ENCODE measurements at places on chromosomes 4 and X. TPM values are rescaled to one million over a fixed set of nuclear protein-coding genes. Genes with fewer than 3 reads are reported as not detected.

- no peak for DNase-seq
These were observed 71.2 kb upstream of the PRSS48 start for GRCh38 chr4:151205722-151206121.

DNA sequence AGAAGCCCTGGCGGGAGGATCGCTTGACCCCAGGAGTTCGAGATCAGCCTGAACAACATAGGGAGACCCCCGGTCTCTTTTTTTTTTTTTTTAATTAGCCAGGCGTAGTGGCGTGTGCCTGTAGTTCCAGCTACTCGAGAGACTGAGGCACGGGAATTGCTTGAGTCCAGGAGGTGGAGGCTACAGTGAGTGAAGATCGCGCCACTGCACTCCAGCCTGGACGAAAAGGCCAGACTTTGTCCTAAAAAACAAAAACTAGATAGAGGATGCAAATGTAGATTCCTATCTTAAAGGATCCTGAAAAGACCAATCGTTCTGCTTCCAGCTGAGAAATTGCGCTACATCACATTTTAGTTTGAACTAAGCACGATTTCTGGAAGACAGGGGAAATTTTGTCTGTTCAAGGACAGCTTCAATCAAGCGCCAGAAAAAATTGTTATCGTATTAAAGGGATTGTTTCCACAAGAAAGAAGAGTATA is 627 bp upstream of the HSD17B11 start:
- DNase-seq, result no peak

DNA sequence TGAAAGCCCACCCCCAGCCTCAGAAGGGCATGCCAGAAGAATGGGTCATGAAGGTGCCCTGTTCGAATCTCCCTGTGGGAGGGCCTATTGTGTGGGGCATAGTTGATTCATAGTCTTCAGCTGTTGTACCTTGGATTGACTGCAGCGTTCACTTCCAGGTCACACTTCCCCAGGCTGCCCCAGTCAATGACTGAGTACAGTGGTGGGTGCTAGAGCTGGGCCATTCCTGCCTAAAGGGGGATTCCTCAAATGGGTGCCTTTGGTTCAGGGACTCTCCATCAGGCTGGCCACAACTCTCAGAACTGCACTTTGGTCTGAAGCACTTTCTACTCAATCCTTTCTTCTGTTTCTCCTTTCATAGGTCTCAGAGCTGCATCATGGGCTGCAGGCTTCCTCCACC is 35.0 kb upstream of the RASGEF1B start:
- no peak for DNase-seq

TXK gene
- 0.72 TPM for total RNA-seq

SPANXB1 gene
- total RNA-seq, result not detected

UGT8 gene
- total RNA-seq, result not detected

DNA sequence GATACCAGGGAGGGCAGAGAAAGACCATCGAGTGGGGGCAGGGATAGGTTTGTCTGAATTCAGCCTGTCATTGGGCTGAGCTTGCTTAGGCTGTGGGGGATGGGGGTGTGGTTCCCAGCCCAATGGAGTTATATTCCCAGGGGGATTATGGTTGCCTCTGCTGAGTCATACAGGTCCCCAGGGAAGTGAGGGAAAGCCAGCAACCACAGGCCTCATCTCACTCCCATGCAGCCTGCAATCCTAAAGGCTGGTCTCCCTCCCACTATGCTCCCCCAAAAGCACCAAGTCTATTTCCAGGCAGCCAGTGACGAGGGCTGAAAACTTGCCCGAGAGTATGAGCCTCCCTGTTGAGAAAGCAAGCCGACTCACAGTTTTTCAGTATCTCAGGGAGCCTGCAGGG is 39.3 kb downstream of the AFM start:
- no peak for DNase-seq

C4orf54 gene
- under 0.01 TPM for total RNA-seq

TMSB4X gene
- total RNA-seq, result 5,120 TPM

DNA sequence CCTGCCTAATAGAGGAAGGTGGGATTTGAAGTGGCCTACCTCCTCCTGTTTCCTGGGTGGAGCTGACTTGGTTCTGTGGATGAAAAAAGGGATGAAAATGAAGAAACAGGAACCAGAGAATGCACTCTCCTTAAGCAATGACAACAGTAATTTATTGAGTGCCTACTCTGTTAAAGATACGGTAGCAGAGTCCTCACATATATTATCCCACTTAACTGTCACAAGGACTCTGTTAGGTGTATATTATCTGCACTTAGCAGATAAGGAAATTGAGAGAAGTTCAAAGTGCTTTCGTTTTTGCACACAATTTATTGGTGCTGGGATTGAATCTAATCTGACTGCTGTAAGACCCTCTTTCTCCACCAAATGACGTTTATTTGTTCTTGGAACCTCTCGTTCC is 301.2 kb downstream of the PACRGL start:
- no peak for DNase-seq

TGIF2LX gene
- not detected for total RNA-seq

- DNase-seq, result no peak
These were observed 23.7 kb downstream of the DCHS2 start for GRCh38 chr4:154467886-154468285.

DNA sequence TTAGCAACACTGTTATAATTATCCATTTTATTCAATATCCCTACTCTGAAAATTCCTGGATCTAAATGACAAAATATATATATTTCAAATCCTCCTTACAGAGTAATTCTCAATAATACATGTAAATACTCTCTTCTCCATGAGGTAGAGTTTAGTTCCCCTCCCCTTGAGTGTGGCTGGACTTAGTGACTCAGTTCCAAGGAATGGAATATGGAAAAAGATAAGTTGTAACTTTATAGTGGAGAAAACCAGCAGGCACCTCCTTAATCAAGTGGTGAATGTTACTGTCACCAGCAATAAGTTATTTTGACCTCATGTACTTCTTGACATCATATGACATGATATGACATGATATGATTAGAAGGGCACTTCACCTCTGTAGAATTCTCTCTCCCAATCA is 302.0 kb downstream of the RAB28 start:
- DNase-seq, result no peak
